ENCODE measurements at places on chromosomes 6 and 20. TPM values are rescaled to one million over a fixed set of nuclear protein-coding genes. Genes with fewer than 3 reads are reported as not detected.

The AVP gene
- total RNA-seq: not detected

The SAPCD1 gene
- 1.2 TPM for total RNA-seq

The CLVS2 gene
- total RNA-seq: 0.12 TPM

The LRRC73 gene
- total RNA-seq: 0.62 TPM

The ROS1 gene
- total RNA-seq: 2.0 TPM

The RTEL1 gene
- total RNA-seq: 15.9 TPM

The TSPO2 gene
- not detected for total RNA-seq

The PKHD1 gene
- total RNA-seq: not detected

The SLC22A16 gene
- not detected for total RNA-seq

The ZSCAN31 gene
- total RNA-seq: 19.7 TPM

The PRDM13 gene
- under 0.01 TPM for total RNA-seq

The APCDD1L gene
- 11.0 TPM for total RNA-seq

The GMDS gene
- 11.8 TPM for total RNA-seq

The BPI gene
- total RNA-seq: not detected

The CNR1 gene
- not detected for total RNA-seq

The IMPG1 gene
- 0.37 TPM for total RNA-seq

The HLA-DRB5 gene
- total RNA-seq: not detected

The SEC63 gene
- total RNA-seq: 41.7 TPM

The THBD gene
- 18.5 TPM for total RNA-seq

The PRL gene
- total RNA-seq: not detected

The SLC22A2 gene
- total RNA-seq: 0.12 TPM

The PTPRK gene
- total RNA-seq: 79.1 TPM

The NRSN1 gene
- total RNA-seq: not detected

The ELOVL2 gene
- total RNA-seq: not detected

The GLP1R gene
- total RNA-seq: not detected

The SOBP gene
- total RNA-seq: 15.4 TPM

The OR2B3 gene
- total RNA-seq: not detected

The SNX5 gene
- total RNA-seq: 114 TPM

The BPIFB4 gene
- not detected for total RNA-seq

The BEND6 gene
- 19.1 TPM for total RNA-seq

The C20orf141 gene
- total RNA-seq: not detected

The MOG gene
- not detected for total RNA-seq

The FNDC1 gene
- under 0.01 TPM for total RNA-seq

The CALHM6 gene
- total RNA-seq: 0.89 TPM

The MYLK4 gene
- 0.25 TPM for total RNA-seq

The ULBP2 gene
- total RNA-seq: 2.6 TPM

The C6orf141 gene
- total RNA-seq: 55.3 TPM

The LAMP5 gene
- under 0.01 TPM for total RNA-seq

The SMIM13 gene
- total RNA-seq: 7.2 TPM

The KCNB1 gene
- under 0.01 TPM for total RNA-seq

The LY6G6C gene
- total RNA-seq: not detected

The PLN gene
- 0.11 TPM for total RNA-seq

The CDC5L gene
- 25.7 TPM for total RNA-seq

The PDE10A gene
- 2.3 TPM for total RNA-seq

The SMOC2 gene
- not detected for total RNA-seq

The PHACTR3 gene
- total RNA-seq: not detected

The PSORS1C2 gene
- total RNA-seq: not detected

The SLC17A2 gene
- total RNA-seq: not detected

The MUCL3 gene
- total RNA-seq: not detected

The DLK2 gene
- total RNA-seq: 0.66 TPM

The LY6G6D gene
- total RNA-seq: not detected

All from uterine smooth muscle cell (primary cell).